ENCODE measurements at places on chromosomes 7 and 10.
A peak's percentile ranks its signal among the peaks of the same experiment; 100 is the strongest.

GRCh38 chr7:141701489-141702046 lies 398 bp downstream of the DENND11 start:
- peak; percentile 15 for DNase-seq

DNA sequence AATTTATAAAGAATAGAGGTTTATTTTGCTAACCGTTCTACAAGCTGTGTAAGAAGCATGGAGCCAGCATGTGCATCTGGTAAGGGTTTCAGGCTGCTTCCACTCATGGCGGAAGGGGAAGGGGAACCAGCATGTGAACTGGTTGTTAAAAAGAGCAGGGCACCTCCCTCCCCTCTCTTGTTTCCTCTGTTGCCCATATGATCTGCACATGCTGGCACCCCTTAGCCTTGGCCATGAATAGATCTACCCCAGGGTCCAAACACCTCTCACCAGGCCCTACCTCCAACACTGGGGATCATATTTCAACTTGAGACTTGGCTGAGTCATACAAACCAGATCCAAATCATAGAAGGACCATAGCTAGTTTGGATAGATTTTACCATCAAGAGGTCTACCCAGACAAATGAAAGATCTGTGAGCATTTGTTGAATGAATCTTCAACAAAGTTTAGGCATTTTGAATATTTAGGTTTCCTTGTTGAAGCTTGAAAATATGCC lies 36.0 kb upstream of the NRP1 start:
- no peak for DNase-seq

GRCh38 chr7:74272305-74273038 lies 16.7 kb upstream of the CLIP2 start:
- DNase-seq, result peak; percentile 97

DNA sequence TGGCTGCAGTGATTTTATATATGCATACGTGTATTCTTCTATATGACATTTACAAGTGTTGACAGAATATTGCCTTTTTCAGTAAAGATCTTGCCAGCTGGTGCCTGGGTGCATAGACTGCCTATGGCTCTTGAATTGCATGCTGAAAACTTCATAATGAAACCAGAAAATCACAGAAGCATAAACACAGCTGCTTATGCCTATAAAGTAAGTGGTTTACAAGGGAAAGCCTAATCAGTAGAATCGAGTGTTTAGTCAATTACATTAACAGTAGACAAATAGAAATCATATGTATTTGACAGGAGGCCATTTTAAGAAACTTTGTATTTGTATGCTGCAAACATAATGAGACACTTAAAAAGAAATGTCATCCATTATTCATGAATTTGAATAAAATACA lies 82.5 kb downstream of the TMEM168 start:
- no peak for DNase-seq

GRCh38 chr10:126433351-126433750 lies 45.1 kb upstream of the ADAM12 start:
- no peak for DNase-seq

DNA sequence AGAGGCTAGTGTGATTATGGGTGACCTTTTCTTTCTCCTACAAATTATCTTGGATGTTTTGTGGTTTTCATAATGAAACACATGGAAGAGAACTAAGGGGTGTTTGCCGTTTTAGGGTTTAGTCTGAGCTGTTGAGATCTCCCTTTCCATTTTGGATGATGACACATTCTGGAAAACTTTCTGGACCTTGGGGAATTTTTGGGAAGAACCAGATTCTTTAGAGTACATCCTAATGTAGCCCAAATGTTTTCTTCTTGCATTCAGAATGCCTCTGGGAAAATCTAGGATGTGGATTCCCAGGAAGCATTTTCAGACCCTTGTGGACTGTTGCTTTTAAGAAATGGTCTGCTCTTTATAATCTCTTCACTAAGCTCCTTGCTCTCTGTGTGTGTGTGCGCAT lies 165.7 kb downstream of the SORCS3 start:
- peak; percentile 32 for DNase-seq

DNA sequence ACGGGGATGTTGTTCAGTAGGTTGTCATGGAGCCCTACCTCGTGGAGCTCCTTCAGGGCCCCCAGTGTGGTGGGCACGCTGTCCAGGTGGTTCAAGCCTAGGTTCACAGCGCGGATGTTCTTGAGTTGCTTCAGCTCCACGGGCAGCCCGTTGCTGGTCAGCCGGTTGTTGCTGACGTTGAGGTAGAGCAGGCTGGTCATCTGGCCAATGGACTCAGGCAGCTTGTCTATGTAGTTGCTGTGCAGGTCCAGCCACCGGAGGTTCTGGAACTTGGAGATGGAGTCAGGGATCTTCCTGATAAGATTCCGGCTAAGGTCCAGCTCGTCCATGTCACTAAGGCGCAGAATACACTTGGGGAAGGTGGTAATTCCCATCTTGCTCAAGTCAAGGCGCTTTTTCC lies 26.0 kb downstream of the LRRC18 start:
- no peak for DNase-seq

GRCh38 chr10:44966129-44966815 lies 6.7 kb downstream of the RASSF4 start:
- DNase-seq, result no peak

DNA sequence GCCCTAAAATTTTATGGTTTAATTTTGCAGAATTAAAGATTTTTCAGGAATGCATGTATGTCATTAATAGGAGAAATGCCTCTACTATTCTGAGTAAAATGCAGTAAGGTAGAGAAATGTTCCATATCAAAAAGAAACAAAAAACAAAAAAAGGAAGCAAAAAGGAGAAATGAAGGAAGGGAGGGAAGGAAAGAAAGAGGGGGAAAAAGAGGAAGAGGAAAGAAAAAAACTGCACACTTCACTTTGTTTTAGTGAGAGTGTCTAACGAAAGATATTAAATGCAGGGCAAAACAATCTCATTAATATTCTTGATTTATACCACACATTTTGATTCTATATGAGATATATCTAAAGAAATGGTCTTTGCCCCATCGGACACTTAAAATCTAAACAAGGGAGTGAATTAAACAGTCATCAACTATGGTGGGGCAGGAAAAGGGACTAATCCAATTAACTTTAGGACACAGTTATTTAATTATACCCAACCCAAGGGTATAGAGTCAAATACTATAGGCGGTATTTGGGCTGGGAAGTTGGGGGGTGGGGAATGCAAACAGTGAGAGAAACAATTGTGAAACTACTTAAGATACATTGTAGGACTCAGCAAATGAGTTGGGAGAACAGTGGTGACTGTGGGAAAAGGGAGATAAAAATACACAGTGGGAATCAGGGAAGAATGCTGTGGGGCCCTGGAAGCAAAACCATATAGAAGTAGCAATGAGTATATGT lies 27.0 kb downstream of the IMMP2L start:
- no peak for DNase-seq

GRCh38 chr7:142720986-142721385 lies 28.3 kb upstream of the PRSS1 start:
- no peak for DNase-seq

DNA sequence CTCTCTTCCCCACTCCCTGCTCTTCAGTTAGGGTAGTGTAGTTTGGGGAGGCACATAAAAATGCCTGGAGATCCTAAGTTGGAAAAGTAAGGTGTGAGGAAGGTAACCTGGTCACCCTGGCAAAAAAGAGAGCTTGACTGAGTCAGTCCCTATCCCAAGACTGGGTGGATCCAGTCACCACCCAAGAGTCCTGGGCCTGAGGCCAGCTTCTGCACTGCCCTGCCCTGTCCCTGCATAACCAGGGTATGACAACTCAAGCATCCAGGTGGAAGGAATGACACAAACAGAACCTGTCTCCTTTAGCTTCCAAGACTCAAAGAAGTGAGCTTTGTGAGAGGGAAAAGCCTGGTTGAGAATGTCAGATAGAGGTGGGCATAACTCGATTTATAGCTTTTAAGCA lies 26.9 kb upstream of the SORBS1 start:
- no peak for DNase-seq

- peak; percentile 44 for DNase-seq
Measured at GRCh38 chr7:95478272-95479037, 7.3 kb upstream of the ASB4 start.

GRCh38 chr10:69668721-69669120 lies 38.7 kb downstream of the FAM241B start:
- DNase-seq, result no peak

DNA sequence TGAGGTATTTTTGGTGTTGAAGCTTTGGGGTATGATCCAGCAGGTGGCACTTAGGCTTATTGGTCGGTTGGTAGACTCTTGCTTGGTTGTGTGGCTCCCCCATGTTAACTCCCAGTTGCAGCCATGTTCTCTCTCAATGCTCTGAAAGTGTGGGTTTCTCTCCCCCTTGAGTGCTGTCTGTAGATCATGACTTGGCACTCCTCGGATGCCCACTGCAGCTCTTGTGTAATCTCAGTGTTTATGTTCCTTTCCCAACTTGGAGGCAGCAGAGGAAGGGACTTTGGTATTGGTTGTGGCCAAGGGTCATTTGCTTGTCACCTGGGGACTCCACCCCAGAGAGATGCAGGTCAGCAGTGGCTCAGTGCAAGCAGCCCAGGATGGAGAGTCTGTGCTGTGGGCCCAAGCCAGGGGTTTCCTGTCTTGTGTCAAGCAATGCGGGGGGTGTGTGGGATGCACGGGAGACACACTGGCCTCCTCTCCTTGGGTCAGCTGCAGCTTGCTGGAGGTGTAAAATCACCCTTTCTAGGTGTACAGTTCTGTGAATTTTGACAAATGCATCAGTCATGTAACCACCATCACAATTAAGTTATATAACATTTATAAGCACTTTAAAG lies 36.9 kb downstream of the PIK3CG start:
- no peak for DNase-seq

DNA sequence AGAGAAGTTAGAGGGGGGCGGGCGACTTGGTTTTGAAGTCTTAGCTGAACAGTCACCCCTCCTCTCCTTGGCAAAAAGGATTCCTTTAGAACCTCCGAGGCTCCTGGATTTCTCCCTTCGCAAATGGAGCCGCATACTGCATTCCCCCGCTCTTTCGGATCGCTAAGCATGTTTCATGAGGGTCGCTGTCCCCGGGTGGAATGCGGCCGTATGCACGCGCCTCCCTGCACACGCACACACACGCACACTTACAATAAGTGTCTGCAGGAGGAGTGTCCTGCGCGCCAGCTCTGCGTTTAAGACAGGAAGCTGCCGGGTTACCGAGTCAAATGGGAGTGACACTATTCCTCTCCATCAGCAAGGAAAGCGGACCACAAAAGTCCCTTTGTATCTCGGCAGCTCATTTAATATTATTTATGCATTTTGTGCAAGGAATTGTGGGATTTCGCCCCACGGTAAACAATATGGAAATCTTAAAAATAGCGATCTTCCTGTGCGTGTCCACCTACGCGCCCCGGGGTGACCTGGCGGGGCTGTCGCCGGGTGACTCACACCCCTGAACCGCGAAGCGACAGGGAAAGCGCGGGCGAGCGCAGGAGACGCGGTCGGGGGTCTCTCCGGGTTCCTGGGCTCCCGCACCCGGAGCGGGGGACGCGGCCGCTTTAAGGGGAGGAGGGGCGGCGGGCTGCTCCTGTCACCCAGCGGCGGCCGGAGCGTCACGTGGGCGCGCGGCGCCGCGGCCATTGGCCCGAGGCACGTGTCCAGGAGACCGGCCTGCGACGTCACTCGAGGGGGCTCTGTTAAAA lies 988 bp upstream of the EN2 start:
- peak; percentile 62 for DNase-seq

GRCh38 chr7:86748843-86749719 lies 105.4 kb downstream of the GRM3 start:
- DNase-seq, result no peak

- no peak for DNase-seq
Measured at GRCh38 chr7:2014391-2015241, 218.1 kb downstream of the MAD1L1 start.

GRCh38 chr7:5550831-5551230 lies 127.2 kb upstream of the TNRC18 start:
- DNase-seq, result no peak

- no peak for DNase-seq
Measured at GRCh38 chr7:124566583-124566982, 199.0 kb downstream of the GPR37 start.

DNA sequence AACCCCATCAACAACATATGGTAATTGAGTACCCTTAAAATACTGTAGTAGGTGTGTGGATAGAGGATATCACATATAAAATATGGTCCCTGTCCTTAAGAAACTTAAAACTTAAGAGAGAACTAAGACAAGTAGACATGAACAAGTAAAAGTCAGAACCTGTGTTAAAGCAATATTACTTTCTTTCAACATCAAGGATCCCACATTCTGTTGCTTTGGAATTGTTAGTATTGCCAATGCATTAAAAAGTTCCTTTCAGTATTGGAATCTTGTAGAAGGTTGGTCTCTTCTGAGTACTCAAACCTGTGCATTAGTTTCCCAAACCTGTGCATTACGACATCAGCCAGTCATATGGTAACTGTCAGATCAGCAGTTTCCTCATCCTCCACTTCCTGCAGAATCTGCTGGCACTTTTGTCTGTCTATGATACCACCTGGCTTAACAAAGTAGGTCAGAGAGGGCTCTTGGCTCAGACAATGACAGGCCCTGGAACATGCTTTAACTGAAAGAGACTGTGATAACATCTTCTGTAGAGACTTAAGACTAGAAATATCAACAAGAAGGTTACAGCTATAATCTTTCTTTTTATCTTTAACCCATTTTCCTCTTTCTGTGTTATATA lies 56.5 kb downstream of the CCDC71L start:
- no peak for DNase-seq

DNA sequence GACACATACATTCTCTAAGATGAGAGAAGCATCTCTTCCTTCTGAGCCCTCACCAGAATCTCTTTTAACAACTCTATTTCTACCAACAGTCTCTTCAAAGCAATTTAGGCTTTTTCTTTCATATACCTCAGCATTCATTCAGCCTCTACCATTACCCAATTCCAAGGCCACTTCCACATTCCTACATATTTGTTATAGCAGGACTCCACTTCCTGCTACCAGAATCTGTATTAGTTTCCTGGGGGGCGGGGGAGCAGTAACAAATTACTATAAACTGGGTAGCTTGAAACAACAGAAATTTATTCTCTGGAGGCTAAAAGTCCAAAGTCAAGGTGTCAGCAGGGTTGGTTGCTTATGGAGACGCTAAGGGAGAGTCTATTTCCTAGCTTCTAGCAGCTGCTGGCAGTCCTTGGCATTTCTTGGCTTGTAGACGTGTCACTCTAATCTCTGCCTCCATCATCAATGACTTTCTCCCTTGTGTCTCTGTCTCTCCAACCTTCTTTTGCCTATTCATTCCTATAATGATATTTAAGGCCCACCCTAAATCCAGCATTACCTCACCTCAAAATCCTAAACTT lies 7.4 kb downstream of the PRPS1L1 start:
- DNase-seq, result peak; percentile 34

GRCh38 chr7:119545118-119545517 lies 727.9 kb upstream of the KCND2 start:
- DNase-seq, result peak; percentile 13

DNA sequence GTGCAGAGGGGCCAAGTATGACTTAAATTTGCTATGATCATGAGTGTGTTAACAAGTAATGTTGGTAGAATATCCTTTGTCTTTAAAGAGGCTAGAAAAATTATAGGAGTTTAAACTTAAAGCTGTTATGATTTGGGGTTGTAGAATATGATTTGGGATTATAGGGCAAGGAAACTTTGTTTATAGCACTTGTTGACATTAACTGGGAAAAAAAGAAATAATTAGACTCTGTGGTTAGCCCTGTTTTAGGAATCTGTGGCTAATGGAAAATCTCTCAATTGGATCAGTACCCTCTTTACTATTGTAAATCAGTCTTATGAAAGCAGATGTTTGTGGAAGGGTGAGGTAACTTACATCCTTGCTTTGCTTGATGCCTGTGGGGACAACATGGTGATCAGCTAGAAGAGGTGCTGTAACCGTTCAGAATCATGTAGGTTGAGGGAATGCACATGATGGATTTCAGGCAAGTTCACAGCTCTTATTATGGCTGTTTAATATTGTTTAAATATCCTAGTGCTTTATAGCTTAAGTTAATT lies 11.1 kb downstream of the ING3 start:
- no peak for DNase-seq

GRCh38 chr10:113905756-113906155 lies 51.3 kb downstream of the NHLRC2 start:
- DNase-seq, result no peak

All from fibroblast of skin of right quadriceps (primary cell).